Tibial artery (tissue), 4 donors: ENCODE measurements at places on chromosomes 12 and 14.

DNA sequence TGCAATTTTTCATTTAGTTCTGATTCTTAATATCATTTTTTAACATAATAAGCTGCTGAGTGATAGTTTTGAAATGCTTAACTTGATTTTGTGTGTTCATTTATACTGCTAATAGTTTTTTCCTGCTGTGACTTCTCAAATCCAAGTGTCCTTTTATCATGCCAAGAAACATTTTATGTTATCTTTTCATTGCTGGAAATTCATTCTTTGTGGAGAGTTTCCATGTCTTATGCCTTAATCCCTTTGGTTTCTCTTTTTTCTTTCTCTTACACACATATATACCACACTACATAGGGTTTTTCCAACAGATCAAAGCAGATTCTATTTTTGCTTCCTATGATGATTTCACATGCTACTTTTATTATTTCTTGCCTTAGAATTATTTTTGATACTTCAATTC lies 981.1 kb downstream of the SLC6A15 start:
- no peak for DNase-seq

GRCh38 chr12:107369006-107369405 lies 275.7 kb upstream of the CRY1 start:
- no peak for DNase-seq

GRCh38 chr12:53324113-53324778 lies 2.8 kb upstream of the AAAS start:
- no peak for DNase-seq

GRCh38 chr12:98896938-98897337 lies 251.8 kb downstream of the APAF1 start:
- no peak for DNase-seq

DNA sequence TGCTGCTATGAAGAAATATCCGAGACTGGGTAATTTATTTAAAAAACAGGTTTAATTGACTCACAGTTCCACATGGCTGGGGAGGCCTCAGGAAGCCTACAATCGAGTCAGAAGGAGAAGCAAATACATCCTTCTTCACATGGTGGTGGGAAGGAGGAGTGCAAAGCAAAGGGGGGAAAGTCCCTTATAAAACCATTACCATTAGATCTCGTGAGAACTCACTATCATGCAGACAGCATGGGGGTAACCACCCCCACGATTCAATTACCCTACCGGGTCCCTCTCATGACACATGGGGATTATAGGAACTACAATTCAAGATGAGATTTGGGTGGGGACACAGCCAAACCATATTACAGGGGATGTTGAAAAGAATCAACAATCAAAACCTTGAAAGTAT lies 74.9 kb downstream of the PPM1H start:
- no peak for DNase-seq

DNA sequence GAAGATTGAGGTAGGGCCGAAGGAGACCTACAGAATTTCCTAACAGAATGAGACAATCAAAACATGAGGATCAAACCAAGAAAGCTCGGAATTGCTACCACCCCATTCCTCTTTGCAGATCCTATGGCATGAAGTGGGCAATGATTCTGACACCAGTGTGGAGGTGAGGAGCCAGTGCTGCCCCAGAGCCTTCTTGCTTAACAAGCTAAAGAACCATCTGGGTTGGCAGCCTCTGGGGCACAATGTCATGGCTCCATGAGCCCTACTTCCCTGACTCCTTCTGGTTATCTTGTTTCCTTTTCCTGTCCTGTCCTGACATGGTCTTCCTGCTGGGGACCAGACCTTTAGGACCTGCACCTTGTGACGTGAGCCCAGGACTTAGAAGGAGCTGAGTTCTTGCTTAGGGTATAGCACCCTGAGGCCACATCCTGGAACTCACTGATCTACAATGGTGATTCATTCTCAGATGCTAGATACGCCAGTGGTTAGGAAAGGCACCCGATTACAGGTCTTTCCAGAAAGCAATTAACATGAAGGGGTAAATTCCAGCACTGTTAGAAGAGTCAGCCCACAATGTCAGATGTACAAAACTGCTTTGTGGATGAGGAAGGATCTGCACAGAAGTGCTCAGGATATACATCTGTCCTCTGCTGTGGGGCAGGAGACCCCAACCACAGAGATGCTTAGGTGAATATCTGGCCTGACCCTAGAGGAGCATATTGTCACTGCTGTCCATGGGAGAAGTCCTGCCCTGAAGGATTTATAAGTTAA lies 324.2 kb downstream of the ZFP36L1 start:
- DNase-seq = no peak

GRCh38 chr12:63302269-63302940 lies 151.4 kb upstream of the AVPR1A start:
- no peak for DNase-seq

GRCh38 chr12:65643171-65643570 lies 181.1 kb upstream of the HMGA2 start:
- no peak for DNase-seq
